ENCODE measurements at places on chromosomes 12 and 14.

- peak; percentile 66 for DNase-seq
Observed at GRCh38 chr12:75086091-75087038, 123.3 kb downstream of the KCNC2 start.

GRCh38 chr14:70203686-70204085, 14.9 kb upstream of the SLC8A3 start:
- DNase-seq: no peak

DNA sequence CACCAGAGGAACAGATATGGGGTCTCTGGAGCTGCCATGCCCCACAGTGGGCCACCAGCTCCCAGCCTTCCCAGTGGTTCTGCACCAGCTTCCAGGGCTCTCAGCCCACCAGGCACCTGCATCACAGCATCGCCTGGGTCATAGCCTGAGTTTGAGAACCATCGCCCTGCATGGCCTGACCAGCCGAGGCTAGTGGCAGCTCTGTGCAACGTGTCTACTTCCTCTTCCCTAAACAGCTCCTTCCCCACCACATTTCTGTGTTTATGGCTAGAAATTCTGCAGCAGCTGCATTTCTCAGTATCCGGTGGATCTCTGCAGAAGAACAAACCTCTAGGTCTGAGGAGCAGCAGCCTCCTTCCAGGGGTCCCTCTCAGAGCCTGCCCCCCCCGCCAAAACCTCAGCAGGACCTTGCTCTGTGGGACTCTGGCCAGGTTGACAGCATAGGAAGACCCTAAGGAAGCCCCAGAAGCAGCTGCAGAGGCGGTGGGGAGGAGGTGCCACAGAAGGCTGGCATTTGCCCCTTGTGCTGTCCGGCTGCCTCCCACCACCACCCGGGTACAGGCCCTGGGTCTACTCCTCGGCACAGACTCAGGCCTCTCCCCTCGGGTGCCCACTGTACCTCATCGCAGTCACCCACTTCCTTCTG, 47.7 kb downstream of the PSMA6 start:
- no peak for DNase-seq

DNA sequence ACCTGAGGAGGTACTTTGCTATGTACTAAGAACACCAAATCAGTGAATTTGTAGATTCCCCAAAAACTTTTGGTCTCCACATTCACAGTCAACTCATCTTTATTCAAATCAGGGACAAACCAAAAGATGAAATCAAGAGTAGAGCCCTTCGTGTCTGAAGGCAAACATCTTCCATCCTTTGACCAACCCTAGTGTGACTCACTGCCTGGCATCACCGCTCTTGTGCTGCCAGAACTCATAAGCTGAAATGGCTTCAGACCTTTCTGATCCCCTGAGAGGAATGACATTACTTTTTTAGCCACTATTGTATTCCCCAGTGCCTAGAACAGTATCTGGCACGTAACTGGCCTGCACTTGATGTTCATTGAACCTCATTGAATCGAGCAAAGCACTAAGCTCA, 50.1 kb downstream of the GOLGA5 start:
- DNase-seq: peak; percentile 3

DNA sequence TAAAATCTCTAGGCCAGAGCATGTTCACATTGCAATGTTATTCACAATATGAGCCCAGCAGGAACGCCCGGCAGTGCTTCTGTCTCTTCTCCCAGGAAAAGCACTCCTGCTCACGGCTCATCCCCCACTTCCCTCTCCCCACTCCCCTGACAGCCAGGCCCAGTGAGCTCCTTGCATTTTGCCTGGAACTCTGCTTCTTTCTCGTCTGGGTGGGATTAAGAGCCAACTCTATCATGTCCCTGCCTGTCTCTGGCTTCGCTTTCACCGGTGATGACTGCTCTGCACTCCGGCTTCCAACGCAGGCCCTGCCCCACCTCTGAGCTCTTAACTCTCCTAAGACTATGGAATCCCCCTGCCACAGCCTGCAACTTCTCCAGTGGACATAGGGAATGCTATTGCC, 2.5 kb downstream of the PLEK2 start:
- DNase-seq: no peak

DNA sequence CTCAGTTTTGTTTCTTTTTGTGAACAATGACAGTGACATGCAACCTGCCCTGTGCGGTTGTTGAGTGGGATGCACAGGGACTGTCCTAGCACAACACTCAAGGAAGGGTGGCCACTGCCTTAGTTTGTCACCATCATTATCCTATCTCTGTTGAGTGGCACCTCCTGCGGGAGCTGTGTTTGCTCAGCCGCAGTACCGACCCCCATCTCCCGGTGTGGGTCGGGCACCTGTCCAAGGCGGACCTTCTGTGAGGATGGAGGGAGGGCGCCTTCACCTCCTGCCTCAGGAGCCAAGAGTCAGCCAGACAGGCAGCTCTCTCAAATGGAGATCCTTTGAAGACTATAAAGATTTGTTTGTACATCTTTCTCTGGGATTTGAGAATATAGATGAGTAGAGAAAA, 142.1 kb downstream of the TSPAN9 start:
- DNase-seq: no peak

- DNase-seq: no peak
Observed at GRCh38 chr12:124445121-124445718, 122.2 kb downstream of the NCOR2 start.

DNA sequence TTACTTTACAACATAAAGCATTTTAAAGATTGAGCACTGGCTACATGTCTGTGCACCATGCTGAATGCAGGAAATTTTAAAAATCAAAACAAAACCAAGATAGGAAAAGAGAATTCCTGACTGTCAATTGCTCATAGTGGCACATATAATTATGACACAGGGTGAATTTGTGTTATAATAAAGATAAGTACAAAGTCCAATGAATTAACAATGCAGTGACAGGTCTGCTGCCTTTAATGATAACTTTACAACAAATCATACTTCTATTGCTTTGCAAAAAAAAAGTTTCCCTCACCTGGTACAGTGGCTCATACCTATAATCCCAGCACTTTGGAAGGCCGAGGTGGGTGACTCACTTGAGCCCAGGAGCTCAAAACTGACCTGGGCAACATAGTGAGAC, 93.8 kb upstream of the OSBPL8 start:
- no peak for DNase-seq

DNA sequence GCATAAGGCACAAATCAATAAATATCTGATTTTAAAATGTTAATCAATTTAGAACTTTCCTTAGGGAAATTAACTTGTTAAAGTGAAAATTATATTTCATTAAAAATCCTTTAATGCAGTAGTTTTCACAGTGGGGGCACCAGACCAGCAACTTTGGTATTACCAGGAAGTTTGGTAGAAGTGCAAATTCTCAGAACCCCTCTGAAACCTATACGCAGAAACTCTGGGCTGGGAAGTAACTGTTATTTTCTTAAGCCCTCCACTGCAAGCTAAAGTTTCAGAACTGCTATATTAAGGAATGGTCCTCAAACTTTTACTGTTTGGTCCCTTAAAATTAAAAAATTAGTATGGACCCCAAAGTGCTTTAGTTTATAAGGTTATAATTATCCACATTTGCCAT, 35.7 kb downstream of the GNPTAB start:
- no peak for DNase-seq

DNA sequence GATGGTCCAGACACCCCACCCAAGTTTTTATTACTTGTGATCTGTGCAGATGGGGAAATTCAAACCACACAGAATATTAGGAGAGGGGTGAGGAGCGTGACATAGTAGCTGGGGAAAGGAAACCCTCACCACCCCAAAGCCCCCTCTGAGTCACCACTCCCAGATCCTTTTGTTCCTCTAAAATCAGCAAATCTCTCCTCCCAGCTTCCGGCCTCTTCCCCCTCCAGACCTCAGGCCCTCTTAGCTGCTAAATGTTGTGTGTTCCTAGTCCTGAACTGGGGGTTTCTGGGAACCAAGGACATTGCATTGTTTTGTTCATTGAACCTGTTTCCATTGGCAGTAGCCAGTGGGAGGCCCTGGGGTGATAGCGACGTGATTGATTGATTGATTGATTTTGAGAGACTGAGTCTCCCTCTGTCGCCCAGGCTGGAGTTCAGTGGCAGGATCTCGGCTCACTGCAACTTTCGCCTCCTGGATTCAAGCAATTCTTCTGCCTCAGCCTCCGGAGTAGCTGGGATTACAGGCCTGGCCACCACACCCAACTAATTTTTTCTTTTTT, 5.9 kb upstream of the ORAI1 start:
- no peak for DNase-seq

DNA sequence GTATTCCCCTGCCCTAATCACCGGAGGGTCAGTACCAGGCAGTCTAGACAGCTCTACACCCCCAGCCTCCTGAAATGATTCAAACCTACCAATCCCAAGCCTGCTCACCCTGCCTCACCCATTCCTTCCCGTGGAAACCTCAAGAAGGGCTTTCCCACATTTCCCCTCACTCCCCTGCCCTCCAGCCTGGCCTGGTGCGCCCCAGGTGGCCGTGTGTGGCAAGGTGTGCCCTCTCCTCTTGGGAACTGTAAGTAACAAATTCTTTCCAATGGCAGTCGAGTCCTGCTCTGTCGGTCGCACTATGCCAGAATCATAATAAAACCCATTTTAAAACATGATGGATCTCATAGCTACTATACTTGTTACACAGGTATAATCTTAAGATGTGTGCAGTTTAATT, 13.9 kb upstream of the DEGS2 start:
- no peak for DNase-seq

GRCh38 chr12:92079054-92079385, 66.6 kb downstream of the BTG1 start:
- peak; percentile 59 for DNase-seq

- no peak for DNase-seq
Observed at GRCh38 chr14:76810525-76810924, 2.2 kb downstream of the ANGEL1 start.

- DNase-seq: no peak
Observed at GRCh38 chr14:39991041-39991440, 558.8 kb upstream of the FBXO33 start.

GRCh38 chr14:74865156-74865555, 10.8 kb downstream of the PROX2 start:
- DNase-seq: no peak

GRCh38 chr12:66603981-66604479, 74.8 kb downstream of the GRIP1 start:
- no peak for DNase-seq

GRCh38 chr12:52082026-52082668, 2.6 kb downstream of the SMIM41 start:
- peak; percentile 24 for DNase-seq

DNA sequence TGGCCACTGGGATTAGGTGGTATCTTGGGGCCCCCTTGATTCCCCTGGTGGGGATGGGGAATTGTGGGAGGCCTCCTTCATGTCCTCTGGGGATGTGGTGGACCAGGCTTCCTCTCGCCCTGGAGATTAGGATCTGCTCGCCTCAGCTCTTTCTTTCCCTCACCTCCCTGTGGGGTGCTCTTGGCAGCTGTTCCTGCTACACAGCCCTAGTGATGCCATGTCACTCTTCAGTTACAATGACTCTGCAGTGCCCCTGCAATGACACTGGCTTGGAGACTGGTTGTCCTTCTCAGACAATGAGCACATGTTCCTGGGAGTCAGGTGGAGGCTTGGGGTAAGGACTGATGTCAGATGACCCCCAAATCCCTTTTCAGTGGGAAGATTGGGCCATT, 83.9 kb downstream of the ADCK1 start:
- DNase-seq: no peak

- no peak for DNase-seq
Observed at GRCh38 chr14:102652194-102652593, 59.7 kb downstream of the RCOR1 start.

DNA sequence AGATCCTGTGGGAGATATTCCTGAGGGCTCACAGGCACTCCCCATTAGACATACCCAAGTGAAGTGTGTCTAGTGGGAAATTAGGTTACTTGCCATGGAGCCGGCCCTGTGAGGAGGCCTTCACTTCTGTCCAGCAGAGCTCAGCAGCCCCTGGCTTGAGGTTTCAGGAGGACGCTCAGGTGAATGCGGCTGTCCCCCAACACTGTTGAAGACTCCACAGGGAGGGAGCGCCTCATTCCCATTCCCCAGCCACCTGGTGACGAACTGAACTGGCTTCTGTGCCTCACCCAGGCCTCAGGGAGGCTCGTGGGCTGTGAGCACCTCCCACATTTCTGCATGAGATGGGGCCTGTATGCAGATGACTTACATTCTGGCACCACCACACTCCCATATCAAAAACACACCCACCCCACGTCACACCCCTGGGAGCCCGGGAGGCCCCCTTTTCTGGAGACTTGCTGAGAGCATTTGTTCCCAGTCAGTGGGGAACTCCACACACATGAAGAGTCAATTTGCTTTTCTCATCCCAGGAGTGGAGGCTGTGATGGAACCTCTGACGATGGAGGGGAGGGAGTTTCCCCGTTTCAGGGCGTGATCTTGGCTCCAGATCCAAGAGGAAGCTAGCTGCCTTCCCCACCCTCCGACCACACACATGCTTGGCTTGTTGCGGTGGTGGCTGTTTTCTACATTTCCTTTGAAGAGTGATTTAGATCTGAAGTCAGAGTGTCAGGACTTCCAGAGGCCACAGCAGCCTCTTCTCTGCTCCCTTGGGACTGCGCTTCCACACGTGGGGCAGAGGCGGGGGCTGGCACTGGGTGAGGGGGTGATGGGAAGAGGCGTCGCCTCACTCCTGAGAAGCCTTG, 120.7 kb downstream of the ADGRD1 start:
- peak; percentile 30 for DNase-seq

DNA sequence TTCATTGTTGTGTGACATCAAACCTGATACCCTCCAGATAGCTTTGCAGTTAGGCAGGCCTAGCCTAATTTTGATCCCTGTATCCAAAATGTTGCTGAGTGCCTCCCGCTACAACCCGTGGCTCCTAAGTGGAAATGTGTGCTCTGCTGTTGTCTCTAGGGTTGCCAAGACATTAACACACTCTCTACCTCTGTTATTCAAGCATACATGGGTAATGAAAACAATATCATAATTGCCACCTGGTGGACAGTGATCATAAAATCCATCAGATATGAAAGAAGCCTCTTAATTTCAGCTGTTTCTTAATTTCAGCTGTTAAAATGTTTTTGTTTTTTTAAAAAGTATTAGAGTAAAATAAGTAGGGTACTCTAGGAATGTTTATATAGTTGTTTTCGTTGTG, 93.5 kb downstream of the PLEKHA5 start:
- DNase-seq: no peak

GRCh38 chr12:88218293-88218692, 76.2 kb downstream of the TMTC3 start:
- DNase-seq: no peak

DNA sequence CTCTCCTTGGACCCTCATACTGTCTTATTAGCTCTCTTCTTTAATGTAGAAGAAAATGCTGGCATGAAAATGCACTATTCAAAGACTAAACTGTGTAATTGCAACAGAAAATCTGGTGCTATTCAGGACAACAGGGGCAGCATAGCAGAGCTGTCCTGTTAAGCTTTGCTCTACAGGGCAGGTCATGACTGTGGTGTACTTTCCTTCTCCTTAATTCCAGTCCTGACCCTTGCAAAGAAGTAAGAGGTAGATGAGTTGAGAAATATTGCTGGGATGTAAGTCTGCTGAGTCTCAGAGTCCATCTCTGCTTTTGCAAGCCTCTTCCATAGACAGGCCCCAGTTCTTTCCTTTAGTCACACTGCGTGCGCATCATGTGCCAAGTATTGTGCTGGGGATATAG, 52.6 kb upstream of the STK38L start:
- no peak for DNase-seq

Data from fibroblast of skin of scalp (primary cell).